Left forelimb (tissue), 1 donor: ENCODE measurements at places on chromosomes 2 and 18.

DNA sequence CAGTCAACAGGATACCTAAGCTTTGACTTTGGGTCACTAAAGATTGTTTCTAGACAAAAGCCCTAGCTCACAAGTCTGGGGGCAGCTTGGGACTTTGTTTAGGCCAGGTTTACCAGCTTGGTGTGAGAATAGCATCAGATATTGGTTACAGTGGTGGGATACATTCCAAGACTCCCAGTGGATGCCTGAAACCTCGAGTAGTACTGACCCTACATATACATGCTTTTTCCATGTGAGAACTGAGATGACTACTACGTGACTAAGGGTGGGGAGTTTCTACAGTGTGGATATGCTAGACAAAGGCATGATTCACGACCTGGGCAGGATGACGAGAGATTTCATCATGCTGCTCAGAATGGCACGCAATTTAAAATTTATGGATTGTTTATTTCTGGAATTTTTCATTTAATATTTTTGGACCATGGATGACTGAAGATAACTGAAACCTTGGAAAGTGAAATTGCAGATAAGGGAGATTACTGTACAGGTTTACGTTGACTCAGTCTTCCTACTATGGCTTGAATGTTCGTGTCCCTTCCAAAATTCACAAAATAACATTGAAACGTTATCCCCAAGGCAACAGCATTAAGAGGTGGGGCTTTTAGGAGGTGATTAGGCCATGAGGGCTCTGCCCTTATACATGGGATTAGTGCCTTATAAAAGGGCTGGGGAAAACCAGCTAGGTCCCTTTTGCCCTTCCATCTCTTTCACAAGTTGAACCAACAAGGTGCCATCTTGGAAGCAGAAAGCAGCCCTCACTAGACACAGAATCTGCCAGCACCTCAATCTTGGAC is 50.2 kb upstream of the CTAGE1 start:
- DNase-seq, result no peak

GRCh38 chr2:20496076-20496872 is 49.4 kb downstream of the RHOB start:
- no peak for DNase-seq

DNA sequence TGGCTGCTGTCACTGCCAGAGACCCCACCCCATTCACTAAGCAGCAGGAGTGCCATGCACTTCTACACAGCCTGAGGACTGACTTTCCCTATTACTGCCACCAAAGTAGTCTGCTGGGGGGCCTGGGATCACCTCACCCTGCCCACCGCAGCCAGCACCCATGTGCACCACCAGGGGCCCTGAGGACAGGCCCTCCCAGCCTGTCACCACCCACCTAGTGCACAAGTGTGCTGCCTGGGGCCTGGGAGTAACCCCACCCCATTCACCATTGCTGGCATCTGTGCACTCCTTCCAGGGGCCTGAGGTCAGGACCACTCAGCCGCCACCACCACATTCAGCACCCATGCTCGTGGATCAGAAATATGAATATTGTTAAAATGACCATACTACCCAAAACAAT is 247.8 kb upstream of the NCKAP5 start:
- DNase-seq, result no peak

DNA sequence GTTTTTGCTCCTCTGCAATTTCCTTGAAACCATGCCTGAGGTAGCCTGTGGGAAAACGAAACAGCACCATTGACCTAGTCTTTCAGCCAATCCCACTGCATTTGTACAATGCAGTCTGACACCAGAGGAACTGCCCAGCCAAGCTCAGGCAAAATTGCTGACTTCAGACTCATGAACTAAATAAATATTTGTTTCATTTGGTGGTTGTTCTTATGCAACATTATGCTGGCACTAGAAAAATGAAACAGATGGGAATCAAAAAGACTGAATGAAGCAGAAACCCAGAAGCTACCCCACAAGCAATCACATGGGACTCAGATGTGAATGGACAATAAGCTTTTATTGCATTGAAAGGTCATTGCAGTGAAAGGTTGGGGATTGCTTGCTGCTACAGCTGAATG is 1.7 kb downstream of the NAT8 start:
- DNase-seq, result no peak

DNA sequence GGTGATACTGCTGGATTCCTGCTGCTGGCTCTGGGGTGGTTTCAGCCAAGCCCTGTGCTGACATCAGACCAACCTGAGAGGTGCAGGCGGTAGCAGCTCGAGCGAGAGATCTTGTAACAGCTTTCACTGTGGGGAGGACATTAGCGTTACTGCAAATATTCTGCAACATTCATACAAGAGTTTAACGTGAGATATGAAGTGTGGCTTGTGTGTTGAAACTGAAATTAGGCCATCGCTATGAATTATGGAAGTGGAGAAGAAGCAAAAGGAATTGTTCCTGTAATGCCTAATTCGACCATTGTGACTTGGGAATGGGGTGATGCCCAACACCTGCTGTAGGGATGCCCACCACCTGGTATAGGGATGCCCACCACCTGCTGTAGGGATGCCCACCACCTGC is 6.5 kb upstream of the MLPH start:
- no peak for DNase-seq

- DNase-seq, result no peak
Observed at GRCh38 chr2:20415511-20415918, 31.4 kb upstream of the RHOB start.

DNA sequence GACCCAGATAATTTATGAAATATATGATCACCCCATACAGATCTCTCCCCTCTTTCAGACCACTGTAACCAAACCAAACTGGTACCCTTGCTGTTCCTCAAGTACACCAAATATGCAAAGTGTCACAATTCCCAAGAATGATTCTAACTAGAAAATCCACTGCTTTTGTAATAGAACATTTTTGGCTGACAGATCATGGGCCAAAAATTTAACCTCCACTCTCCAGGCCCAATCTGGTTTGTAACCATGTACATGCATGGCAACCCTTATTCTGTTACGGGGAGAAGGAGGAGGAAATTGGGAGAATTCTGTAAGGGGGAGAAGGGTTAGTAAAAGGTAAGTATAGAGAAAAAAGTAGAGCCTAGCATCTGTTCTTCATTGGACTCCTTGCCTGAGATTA is 62.0 kb downstream of the IKZF2 start:
- no peak for DNase-seq

DNA sequence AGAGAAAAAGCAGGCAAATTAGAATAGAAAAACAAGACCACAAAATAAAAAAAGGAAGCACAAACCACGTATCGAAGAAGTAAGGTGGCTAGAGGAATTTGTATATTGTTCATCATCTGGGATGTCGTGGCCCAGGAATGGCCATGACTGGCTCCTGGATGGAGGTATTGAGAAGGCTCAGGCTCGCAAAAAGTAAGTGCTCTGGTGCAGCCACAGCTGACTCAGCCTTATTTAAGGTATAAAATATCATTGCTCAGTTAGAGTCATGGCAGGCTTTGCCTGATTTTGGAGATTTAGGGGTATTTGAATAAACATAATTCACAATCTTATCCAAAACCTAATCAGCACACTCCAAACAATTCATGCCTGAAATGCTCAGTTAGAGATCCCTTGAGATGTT is 78.4 kb upstream of the FANCL start:
- no peak for DNase-seq

DNA sequence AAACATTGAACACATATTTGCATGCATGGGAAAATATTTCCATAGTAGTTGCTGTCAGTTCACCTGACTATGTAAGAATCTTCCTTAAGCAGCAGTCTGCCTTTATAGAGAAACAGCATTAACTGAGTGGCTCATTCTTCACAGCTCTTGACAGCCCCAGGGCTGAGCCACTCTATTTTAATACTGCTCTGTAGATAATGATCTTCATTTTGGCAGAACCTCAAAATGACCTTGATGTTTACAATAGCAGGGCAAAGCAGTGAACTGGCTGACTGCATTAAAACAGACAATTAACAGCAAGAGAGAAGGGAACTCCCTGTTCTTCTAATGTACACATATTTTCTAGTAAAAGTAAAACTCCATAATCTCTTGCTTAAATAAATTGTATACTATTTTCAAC is 580.6 kb upstream of the SOX11 start:
- no peak for DNase-seq

- no peak for DNase-seq
Observed at GRCh38 chr2:112583497-112584133, 794 bp upstream of the CHCHD5 start.

GRCh38 chr18:39296293-39296888 is 1730.8 kb upstream of the CELF4 start:
- DNase-seq, result no peak

DNA sequence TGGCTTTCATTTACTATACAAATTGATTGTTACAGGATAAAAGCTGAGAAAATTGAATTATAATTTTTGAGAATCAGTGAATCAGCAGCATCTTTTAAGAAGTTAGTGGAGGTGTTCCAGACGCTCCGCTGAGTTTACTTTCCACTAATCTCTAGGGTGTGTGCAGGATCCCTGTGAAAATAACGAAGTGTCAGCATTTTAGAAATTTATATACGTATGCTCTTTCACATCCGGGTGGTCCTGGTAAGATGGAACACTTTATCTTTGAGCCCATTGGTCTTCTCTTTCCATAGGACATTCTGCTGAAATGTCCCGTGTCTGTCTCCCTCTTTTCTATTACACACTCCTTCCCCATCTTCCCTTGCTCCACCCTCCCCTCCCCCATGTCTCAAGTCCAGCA is 268.6 kb upstream of the LRRTM1 start:
- DNase-seq, result no peak

DNA sequence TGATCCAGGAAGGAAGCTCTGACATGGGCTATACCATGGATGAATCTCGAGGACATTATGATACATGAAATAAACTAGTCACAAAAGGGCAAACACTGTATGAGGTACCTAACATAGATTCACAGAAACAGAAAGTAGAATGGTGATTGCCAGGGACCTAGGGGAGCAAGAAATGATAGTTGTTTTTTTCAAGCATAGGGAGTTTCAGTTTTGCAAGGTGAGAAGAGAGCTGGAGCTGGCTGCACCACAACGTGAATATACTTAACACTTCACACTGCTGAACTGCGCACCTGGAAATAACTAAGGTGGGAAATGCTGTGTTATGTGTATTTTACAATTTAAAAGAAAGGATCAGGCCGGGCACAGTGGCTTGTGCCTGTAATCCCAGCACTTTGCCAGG is 13.2 kb upstream of the AGAP1 start:
- no peak for DNase-seq

- no peak for DNase-seq
Observed at GRCh38 chr2:157386247-157386646, 57.6 kb downstream of the CYTIP start.

DNA sequence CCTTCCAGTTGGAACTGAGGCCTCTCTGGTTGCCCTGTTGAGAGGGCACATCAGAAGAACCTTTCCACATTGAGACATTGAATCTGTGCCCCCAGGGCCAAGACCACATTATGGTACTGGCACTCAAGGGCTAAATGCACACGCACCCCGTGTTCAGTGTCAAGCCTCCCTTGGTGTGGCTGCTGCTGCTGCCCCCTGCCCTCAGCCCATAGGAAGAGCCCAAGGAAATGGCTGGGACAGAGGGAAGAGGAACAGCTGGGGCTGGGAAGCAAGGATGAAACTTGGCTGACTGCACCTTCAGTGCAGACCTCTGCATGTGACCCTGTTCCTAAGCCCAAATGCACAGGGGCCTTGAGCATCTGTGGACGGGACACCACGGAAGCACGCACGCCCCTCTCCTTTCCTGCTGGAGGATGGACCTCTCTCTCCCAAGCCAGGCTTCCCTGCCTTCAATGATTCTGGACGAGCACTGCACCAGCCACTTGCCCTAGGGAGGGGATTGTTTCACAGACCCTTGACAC is 40.2 kb downstream of the NIFK start:
- DNase-seq, result no peak

GRCh38 chr18:6057604-6058003 is 162.3 kb upstream of the TMEM200C start:
- DNase-seq, result no peak

DNA sequence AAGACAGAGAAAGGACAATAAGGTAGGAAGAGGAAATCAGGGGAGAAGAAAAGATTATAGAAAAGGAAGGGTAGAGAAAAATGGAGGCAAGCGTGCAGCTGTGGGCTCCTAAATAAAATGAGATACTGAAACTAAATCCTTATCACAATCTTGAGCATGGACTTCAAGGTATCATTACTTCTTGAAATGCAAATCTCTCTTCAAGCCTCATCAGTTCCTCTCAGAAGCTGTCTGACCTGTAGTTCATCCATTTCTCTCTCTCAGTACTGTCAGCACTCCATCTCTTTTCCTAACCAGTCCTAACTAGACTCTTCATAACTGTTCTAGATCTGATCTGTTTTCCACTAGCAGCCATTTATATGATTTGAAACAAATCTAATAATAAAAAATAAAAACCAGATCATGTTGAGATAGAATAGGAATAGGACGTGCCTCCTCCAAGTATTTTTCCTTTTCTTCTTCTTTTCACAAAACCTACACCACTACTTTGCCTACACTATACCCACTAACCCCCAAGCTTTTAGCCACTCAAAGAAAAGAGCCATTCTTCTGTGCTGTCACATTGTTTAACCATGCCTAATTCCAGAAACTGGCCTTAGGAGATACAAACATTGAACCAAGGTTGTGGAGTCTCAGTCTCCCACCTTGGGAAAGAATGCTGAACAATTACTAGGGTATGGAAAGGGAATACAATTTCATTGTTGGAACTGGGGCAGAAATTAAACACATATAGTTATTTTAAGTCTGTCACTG is 21.1 kb downstream of the BABAM2 start:
- DNase-seq, result no peak
